ENCODE measurements at places on chromosomes 3 and 15.

DNA sequence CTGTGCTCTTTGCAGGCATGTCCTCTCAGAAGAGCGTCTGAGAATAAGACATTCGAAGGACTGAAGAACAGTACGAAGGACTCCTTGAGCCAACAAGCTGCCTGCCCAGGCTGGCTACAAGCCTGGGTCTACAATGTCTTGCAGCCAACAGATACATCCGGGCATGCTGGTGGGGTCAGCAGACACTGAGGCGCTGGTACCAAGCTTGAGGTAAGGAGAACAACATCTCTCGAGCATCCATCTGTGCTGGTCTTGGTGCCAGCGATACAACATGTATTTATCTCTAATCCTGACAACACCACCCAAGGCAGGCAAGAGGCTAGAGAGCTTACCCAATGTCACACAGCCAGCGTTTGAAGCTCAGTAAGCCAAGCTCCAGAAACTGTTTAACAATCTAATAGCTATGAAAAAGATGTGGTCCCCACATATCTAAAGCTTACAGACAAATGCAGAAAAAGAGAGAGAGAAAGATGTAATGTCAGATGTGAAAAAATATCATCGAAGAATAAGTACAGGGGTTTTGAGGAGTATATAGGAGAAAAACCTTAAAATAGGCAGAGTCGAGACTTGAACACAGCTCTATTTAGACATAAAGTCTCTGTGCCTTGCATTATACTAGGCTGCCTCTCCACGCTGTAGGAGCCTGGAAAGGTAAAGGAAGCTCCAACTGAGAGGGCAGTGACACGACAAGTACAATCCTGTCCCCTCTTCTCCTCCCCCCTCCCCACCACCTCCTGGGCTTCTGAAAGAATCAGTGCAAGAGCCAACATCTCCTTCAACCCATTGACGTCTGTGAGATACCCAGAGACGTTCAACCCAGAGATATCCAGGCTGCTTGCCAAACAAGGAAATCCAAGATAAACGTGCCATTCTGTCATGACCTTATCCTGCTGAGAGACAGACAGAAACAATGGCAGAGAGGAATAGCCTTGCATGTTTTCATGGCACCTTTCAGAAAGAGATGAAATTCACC is 39.4 kb downstream of the WWTR1 start:
- no peak for DNase-seq

DNA sequence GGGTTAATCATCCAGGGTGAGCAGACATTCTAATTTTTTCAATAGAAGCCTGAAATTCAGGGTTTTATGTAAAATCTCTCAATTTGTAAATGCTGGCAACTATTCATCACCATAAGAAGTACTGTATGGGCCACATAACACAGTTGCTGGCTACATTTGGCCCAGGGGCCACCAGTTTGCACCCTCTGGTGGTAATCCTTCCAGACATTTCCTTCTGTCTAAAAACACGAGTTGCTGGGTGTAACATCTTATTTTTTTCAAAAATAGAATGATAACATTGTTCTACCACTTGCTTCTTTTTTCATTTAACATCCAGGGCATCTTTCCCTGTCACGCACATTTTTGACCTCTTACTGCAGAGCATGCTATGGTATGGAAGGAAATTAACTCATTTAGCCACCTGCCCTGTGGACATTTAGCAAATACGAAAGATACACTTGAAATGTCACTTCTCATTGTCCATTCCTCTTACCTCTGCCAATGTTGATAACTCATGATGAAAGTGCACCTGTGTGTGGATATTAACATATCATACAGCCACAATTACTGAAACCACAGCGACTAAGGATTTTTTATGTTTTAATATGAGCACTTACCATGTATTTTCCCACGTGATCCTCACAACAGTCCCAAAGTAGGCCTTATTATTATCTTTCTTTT is 117.5 kb upstream of the ARHGEF3 start:
- no peak for DNase-seq

DNA sequence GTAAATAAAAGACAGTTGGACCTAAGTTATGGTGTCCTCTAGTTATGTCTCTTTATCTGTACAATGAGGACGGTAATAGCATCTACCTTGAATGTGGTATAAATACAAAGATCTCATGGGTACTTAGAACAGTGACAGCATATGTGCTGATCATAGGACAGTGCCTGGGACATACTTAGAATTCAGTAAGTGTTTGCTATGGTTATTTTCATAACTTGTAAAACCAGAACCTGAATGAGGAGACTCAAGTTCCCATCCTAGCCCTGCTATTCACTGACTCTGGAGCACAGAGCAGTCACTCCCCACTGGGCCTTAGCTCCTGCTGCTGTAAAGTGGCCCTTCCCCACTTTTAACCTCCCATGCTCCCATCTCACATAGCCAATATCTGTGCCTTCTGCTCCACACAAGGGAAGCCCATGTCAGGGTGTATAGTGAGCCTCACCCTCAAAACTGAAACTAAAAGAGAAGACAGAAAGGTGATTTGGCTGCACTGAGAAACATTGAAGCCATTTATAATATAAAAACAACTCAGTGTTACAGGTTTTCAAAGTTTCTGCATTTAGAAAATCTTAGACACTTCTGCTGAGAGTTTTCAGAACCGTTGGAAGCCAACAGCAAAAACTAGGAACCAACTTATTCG is 225.4 kb upstream of the UBE2E2 start:
- DNase-seq = no peak

GRCh38 chr3:98553753-98554152 is 22.0 kb downstream of the GPR15 start:
- no peak for DNase-seq

DNA sequence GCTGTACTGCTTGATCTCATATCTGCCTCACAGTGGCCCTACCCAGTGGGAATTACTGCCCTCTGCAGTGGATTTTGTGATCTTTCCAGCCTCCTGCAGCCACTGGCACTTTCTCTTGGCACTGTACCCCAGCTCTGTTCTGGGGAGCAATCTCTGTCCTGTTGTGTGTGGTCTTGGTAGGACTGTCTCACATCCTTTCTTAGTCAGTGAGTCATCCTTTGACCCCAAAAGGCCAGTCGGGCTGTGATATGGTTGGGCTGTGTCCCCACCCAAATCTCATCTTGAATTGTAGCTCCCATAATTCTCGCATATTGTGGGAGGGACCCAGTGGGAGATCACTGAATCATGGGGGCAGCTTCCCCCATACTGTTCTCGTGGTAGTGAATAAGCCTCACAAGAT is 133.3 kb upstream of the TPM1 start:
- DNase-seq = no peak

GRCh38 chr15:98548139-98548971 is 100.0 kb upstream of the IGF1R start:
- peak; percentile 54 for DNase-seq

GRCh38 chr3:129624347-129625071 is 18.0 kb upstream of the PLXND1 start:
- no peak for DNase-seq

DNA sequence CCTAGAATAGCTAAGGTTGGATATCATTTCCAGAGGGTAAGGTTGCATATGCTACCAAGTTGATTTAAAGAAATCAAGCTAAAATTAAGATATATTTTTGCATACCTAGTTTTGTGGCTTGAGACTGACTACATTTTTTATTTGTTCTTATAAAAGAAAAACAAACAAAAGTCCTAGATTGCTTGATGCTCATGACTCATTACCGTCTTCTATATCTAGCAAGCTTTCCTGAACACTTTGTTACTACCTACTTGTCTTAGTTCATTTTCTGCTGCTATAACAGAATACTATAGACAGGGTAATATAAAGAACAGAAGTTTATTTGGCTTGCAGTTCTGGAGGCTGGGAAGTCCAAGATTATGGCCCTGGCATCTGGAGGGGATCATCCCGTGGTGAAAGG is 152.1 kb upstream of the THRB start:
- no peak for DNase-seq

DNA sequence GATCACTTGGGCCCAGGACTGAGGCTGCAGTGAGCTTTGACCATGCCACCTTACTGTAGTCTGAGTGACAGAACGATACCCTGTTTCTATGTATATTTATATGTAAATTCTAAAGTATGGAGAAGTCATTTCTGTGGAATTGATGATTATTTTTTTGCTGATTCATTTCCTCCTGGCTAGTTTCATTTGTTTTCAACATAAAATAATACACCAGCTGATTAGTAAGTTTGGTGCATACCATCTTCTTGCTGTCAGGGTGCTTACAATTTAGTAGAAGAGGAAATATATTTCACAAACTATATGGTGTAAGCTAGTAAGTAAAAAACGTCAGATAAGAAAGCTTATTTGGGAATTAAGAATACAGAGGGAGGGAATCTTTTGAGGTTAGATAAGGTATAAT is 36.0 kb downstream of the SLC25A26 start:
- DNase-seq = no peak

GRCh38 chr3:136632625-136633081 is 119.5 kb downstream of the STAG1 start:
- DNase-seq = no peak

GRCh38 chr3:62605413-62606068 is 232.2 kb upstream of the FEZF2 start:
- no peak for DNase-seq

- DNase-seq = no peak
Measured at GRCh38 chr3:29258161-29258560, 22.7 kb upstream of the RBMS3 start.

DNA sequence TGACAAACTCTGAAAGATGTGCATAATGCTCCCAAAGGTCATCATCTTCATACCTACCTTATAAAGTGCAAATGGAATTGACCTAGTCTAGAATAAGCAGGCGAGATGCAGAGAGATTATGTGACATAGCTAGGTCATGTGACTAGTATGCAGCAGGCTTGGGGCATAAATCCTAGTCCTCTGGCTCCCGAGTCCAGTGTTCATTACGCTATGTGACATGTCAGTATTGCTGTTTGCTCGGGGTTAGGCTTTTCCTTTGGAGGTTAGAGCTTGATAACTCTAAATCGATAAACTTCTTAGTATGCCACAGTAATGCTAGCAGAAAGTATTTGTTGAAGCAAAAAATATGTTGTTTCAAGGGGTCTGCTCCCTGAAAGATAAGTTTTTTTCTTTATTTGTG is 481.7 kb upstream of the TPRG1 start:
- no peak for DNase-seq
